T-cell (primary cell): ENCODE measurements at places on chromosomes 13 and 19. TPM values are rescaled to one million over a fixed set of nuclear protein-coding genes. Genes with fewer than 3 reads are reported as not detected.

SIGLEC8 gene
- total RNA-seq: not detected

CCDC122 gene
- total RNA-seq: 0.44 TPM

IL11 gene
- total RNA-seq: not detected

LYPD4 gene
- total RNA-seq: not detected

LPAR2 gene
- total RNA-seq: 82.4 TPM
